NCI-H1105 treated with DMSO at 0.1 percent for 48 hours (cell line): ENCODE measurements at places on chromosomes 12 and 14.

GRCh38 chr12:19181666-19182426 is 52.3 kb downstream of the PLEKHA5 start:
- DNase-seq = peak; percentile 23

DNA sequence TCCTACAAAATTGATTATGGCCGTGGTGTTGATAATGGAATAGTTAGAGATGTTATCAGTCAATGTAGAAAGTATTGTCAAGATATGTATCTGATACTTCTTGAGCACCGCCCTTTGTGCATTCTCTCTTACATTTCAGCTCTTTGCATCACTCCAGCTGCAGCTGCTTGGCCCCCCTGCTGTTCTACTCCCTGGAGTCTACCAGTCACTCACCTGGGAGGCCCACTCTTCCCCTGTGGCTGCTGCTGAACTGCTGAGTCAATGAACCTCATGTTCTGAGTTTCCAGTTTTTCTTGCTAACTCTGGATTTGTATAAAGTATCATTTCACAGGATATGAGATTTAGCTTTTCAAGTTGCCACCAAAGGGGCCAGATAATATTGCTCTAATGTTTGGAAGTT is 312.8 kb upstream of the SLC16A7 start:
- DNase-seq = no peak

- no peak for DNase-seq
Observed at GRCh38 chr14:30054201-30054600, 126.6 kb upstream of the PRKD1 start.

DNA sequence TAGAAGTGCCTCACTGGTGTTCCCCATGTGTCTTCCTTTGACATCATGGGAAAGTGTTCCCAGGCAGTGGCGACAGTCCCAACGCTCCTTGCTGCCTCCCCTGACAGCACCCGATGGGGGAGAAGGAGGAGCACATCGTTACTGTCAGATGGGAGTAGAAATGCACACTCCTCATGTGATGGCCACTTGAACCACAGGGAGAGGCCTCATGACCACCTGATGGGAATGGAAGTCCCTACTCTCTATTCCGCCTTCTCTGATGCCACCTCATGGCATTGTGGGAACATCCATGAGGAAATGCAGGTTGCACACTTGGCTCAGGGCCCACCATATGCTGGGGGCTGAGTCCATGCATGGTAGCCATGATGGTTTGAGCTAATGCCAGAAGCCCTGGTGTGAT is 14.3 kb upstream of the CORO1C start:
- no peak for DNase-seq

DNA sequence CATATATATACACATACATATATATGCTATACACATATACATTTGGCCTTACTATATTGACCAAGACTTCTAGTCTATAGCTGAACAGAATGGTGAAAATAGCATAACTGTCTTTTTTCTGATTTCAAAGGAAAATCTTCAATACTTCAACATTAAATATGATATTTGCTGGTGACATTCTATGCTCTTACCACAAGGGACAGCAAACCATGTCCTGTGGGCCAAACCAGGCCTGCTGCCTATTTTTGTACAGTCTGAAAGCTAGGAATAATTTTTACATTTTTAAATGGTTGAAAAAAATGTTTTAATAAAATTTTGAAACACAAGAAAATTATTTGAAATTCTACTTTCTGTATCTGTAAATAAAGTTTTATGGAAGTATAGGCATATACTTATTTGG is 63.6 kb downstream of the EML5 start:
- no peak for DNase-seq

DNA sequence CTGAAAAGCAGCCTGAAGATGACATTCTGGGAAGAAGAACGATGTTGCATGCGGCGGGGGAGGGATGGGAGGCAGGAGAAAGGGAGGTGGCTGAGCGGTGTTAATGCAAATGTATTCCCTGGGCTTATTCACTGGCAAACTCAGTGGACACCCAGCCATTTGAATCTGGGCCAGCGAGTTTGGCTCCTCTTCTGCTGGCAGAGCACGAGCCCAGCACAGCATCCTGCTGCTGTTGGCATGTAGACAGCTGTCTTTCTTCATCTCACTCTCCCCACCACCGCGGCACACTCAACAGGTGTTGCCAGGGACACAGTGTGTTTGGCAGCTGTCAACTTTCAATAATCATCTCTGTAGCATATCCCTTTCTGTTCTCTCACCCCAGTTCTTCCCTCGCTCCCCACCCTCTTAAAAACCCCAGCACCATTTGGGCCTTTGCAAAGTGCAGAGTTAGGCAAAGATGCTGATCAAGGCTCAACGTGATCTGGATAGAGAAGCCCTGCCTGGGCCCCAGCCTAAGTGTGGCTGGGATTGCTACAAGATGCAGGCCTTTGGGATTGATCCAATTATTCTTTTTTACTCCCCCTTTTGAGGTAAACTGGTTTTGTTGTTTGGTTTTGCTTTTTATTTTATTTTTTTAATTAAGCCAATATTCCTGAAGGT is 131.9 kb downstream of the EXOC5 start:
- DNase-seq = peak; percentile 93

DNA sequence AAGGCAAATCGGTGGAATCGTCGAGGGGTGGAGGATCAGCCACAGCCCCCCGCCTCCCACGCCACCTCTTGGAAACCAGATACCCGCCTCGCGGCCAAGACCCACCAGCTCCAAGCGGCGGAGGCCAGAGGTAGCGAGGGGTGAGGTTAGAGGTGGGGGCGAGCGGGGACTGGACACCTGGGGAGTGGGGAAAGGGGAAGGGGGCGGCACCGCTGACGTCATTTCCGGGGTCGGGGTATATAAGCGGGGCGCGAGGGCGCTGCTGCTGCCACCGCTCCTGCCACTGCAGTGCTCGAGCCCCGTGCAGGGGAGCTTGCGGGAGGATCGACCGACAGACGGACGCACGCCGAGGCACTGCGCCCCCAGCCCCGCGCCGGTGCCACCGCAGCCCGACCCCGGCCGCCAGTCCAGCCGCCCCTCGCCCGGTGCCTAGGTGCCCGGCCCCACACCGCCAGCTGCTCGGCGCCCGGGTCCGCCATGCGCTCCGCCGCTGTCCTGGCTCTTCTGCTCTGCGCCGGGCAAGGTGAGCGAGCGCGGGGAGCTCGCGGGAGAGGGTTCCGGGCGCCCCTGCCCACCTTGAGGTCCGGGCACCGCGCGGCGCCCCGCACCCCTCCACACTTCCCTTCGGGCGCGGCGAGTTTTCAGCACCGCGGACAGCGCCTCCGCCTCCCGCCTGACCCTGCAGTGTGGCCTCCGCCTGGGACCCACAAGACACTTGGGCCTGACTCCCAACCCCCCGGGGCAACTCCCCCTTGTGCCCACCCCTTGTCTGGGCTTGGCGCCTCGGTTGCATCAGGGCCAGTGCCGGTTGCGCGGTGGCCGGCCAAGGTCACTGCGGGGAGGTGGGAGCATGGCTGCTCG is at the start of gene CHGA:
Gene CHGA, plus strand, starts transcription at position 268 of the 861 bp plus-strand sequence. Its CDS starts 210 bp downstream, at position 478.
- peak; percentile 76 for DNase-seq

- DNase-seq = no peak
Observed at GRCh38 chr14:64726585-64726890, 22.3 kb downstream of the PLEKHG3 start.

- no peak for DNase-seq
Observed at GRCh38 chr12:25692115-25693035, 139.3 kb upstream of the LMNTD1 start.

DNA sequence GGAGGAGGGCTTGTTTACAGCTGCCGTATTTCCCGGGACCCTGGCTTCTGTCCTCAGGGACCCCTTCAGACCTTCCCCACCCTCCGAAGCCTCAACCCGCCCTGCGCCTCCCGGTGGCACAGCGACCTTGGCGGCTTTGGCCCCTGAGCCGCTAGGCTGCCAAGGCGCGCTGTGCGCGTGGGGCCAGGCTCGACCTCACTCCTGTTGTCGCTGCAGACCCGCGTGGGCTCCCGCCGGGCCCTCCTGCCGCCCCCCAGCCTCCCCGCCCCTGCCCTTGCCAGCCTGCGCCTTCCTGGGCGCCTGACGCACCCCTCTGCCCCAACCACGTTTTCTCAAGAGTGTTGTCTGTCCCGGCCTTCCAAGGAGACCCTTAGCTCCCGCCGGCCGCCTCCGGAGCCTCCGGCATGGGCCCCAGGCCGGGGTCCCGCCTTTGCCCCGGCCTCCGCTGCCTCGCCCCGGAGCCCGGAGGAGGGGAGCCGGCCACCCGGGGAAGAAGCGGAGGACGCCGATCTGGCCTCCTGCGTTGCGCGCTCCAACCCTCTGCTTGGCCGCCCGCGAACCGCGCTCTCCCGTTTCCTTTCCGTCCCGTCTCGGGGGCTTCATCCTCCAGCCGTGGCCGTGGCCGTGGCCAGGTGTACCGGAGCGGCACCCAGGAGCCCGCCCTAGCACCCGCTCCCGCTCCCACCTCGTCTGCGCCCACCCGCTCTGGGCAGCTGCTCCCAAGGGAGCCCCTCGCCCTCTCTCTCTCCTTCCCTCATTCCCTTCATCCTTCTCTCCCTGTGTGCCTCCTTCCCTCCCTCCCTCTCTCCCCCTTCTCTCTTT is 19.9 kb downstream of the PPP2R5C start:
- no peak for DNase-seq

DNA sequence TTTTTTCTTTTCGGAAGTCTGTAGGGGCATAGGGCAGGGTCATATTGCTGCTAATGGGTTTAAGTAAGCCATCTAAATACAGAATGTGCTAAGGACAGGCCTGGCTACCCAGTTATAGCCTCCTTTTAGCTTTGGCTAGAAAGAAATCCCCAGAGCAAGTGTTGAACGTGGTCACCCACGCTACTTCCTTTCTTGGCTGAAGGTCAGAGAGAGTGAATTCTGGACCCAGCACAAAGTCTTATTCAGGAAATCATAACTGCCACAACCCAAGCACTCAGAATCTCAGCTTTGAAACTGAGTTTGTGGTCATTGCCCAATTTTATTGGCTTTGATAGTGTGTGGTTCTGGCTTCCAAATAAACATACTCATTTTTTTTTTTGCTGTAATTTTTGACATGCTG is 542.1 kb upstream of the ATP2B1 start:
- no peak for DNase-seq

DNA sequence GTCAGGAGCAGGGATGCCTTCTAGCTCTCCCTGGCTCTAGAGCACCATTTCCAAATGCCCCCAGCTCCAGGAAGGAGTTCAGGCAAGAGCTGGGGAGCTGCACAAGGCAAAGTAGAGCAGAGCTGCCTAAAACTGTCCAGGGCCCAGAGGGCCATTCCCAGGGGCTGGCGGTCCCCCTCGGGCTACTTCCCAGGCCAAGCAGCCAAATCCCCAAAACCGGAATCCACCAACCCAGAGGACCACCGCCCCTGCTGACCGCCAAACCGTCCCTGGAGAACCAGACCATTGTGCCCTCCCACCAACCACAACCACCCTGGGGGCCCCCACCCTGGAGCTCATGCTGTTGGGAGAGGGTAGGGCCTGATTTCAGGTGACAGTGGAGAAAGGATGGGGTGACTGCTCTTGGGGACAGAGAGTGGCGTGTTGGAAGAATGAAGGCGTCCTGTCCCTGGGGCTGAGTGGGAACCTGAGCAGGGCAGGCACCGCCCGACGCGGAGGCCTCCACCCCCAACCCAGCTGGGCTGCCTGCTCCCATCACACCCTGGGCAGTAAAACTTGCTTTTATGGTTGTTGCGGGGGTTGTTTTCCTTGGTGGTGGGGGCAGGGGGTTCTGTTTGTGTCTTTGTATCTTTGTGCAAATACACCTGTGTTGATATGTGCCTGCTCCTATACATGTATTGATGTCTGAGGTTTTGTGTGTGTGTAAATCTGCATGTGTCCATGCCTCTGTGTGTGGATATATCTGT is 24.0 kb upstream of the KRT78 start:
- DNase-seq = no peak

GRCh38 chr14:20412411-20412810 is 890 bp downstream of the TEP1 start:
- DNase-seq = no peak

GRCh38 chr12:60415351-60415750 is 819.5 kb downstream of the SLC16A7 start:
- no peak for DNase-seq

DNA sequence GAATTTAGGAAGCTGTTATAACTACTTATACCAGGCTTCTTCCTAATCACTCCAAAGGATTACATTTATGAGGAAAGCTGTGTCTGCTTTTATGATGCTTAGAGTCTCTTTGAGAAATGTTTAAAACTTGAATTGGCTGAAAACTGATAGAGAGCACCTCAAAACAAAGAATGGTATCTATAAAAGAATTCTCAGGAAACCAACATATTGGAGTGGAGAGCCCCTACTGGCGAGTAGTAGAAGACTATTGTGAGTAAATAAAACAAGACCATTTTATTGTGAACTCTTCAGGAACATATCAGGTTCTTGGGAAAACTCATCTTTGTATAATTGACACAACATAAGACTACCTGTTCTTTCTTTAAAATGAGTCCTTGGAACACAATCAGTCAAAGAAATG is 578.6 kb downstream of the RERGL start:
- DNase-seq = no peak

DNA sequence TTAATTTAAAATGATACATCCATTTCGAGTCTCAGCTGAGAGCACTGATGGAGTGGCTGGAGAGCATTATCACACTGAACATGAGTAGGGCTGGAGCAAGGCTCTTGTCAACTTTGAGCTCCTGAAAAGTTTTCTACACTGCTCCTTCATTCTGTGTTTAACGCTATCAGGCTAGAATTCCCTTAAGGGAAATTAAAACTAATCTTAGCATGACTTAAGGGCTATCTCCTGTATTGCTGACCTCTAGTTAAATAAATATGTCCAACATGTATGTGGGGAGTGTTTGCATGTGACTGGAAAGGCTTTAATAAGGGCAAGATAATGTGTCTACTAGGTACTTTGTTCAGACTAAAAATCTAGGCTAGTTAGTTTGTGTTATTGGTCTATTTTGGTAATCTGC is 116.7 kb upstream of the CAND1 start:
- DNase-seq = no peak

DNA sequence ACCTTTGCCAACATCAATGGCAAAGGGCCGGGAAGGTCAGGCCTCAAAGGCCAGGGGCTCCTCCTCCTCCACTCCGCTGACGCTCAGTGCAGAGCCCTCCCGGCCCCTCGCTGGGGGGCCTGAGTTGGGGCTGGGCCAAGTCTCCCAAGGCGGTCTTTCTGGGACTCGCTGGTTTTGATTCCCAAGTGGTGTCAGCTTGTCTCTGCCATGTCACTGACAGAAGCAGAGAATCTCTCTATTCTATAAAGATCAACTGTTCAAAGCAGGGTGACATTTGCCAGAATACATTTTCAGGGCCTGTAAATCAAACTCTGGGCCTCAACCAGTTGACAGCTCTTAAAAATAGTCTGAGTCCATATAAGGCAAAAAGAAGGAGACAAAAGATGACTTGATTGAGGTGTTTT is 75.9 kb downstream of the CCDC88C start:
- DNase-seq = no peak
